H54 (cell line): ENCODE measurements at places on chromosomes 5 and 9.

DNA sequence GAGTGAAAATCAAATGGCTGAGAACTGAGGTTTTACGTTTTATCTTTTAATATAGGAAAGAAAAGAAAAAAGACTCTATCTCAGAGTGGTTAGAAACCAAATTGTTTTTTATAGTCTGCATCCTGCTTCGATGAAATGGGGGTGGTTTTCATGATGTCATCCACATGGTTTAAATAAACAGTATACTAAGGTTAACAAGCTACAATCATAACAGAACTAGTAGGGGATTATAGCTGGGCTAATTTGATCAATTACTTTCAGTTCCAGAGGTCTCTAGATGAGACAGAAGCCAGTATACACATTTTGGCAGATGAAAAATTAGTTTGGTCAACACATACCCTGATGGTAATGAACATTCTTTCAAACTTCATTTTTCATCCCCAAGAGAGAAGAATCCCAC is 106.3 kb upstream of the SNX2 start:
- no peak for DNase-seq

- DNase-seq = no peak
Measured at GRCh38 chr9:20988061-20988460, 43.4 kb downstream of the HACD4 start.

GRCh38 chr5:138440159-138441073 is 1.6 kb downstream of the REEP2 start:
- DNase-seq = no peak

DNA sequence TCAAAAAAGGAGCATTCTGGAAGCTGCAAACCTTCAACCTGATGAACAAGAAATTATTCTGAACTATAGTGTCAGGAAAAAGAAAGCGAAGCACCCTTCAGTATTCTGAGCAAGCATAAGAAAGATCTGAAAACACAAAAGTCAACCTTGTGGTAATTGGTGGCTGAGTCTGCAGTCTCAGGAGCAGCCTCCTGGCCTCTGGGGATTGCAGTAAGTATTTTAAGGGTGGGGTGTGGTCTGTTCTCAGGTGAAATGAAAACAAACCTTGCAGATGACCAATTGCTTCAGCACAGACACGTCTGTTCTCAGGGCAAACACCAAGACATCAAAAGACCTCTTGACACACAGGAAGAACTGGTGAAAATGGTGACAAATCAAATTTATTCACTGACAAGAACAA is 147.8 kb upstream of the RAPGEF1 start:
- no peak for DNase-seq

GRCh38 chr9:27565696-27566095 is 7.6 kb downstream of the C9orf72 start:
- DNase-seq = no peak

DNA sequence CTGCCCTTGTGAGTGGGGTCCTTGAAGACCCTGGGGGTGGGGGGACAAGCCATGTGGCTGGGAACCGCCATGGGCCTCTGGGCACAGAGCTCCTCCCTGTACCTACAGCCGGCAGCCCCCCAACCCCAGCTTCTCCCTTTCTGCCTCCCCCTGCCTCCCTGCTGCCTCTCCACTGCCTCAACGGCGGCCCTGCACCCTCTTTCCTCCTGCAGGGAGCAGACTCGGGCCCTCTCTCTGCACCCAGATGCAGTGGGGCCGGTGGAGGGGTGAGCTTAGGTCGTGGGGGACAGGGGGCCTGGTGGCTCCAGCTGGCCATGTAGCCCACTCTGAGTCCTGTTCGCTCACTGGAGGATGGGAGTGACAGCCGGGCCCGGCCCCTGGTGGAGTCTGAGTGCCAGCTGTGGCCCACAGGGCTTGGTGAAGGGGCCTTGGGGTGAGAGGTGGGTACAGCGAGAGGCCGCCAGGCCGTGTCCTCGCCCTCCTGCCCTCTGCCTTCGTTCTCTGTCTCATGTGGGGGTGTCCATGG is 139.3 kb upstream of the COL5A1 start:
- no peak for DNase-seq

DNA sequence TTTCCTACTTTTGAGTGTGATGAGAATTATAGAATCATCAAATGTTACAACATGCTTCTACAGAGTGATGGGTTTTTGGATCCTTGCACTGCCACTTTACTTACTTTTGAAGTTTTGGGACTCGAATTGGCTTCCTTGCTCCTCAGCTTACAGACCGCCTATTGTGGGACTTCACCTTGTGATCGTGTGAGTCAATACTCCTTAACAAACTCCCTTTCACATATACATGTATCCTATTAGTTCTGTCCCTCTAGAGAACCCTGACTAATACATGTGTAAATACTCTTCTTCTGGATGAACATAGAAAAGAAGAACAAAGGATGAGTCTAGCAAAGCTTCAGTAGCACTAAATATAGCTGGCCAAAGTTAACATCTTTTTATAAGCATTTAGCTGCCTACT is 98.7 kb upstream of the PDE4D start:
- no peak for DNase-seq

DNA sequence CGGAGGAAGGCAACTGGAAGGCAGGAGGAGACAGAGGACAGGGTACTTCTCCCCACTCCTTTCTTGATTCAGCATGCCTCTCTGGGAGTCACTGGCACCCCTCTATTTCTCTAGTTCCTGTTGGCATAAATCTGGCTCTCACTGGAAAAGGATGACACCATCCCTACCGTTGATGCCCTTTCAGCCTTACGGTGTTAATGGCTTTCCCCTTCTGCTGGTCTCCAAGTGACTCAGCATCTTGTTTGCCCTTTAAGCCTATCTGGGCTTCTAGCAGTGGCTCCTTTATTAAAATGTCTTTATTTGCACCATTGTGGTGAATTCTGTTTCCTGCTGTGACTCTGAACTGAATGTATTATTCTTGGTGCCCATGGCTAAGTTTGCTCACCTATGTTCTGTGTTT is 227.3 kb upstream of the GLRA1 start:
- no peak for DNase-seq

- DNase-seq = no peak
Measured at GRCh38 chr9:111150181-111150580, 111.9 kb upstream of the LPAR1 start.
